D341Med (cell line): ENCODE measurements at places on chromosomes 1 and 21.

DNA sequence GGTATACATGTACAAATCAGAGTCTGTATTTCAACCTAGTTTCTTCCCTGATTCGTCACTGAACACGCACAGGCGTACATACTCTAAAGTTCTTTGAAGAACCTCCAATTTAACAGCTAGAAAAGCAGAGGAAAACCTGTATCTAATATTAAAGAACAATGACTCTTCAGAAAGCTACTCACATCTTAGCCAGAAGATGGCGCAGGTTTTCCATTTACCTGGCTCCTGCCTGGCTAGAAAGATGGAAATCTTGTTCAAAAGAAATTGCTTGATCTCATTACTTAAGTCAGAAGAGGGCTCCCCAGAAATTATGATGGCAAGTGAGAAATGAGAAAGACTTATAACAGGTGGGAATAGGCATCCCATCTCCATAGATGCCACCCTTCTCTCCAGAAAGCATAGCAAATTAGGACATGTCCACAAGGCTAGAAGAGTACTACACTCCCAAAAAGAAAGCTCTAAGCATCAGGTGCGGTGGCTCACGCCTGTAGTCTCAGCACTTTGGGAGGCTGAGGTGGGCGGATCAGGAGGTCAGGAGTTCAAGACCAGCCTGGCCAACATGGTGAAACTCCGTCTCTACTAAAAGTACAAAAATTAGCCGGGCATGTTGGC is 19.0 kb upstream of the L1TD1 start:
- DNase-seq, result peak; percentile 45

GRCh38 chr1:109521002-109521951 is 11.8 kb upstream of the AMIGO1 start:
- no peak for DNase-seq

GRCh38 chr1:22131062-22131461 is 11.8 kb downstream of the WNT4 start:
- DNase-seq, result no peak

- DNase-seq, result no peak
Measured at GRCh38 chr1:209652121-209652735, at the start of gene LAMB3. Gene LAMB3 (minus strand): TSS chr1:209652425. CDS start chr1:209650944, 1,481 bp downstream.

DNA sequence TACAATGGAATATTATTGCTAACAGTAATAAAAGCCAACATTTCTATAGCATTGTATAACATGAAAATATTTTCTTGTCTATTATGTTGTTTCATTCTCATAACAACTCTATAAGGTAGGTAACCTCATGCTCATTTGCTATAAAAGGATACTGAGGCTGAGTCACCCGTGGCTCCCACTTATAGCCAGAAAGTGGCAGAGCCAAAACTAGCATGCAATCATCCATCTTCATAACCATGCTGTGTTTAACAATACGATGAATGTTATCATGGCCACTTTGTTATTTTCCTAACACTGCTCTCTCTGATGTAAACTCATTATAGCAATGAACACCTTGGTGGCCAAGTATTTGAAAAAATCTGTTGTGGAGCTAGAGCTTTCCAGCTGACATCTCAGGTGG is 80.8 kb upstream of the JUN start:
- no peak for DNase-seq
